Esophagus squamous epithelium (tissue), 5 donors: ENCODE measurements at places on chromosomes 11 and 22.

DNA sequence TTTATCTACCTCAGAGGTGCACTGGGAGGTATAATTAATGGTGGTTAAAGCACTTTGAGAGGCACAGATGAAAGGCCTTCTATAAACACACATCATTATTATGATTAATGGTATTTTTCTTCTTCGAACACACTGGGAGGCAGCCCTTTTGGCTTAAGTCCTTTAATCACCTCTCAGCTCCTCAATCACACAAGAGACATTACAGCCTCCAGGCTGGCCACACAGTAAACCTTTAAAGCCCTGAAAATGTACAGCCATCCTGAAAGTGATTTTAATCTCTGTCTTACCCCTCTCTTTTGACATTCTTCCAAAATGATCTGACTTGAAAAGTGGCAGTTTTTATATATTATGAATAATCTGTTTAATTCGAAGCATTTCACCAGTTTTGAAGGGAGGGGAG is 54.3 kb upstream of the VSTM5 start:
- no peaks in the 10 kb centered on the region for H3K4me1 ChIP-seq
- H3K4me3 ChIP-seq = no peak overlapping the region
- peaks cover 17% of the 10 kb centered on the region for H3K27me3 ChIP-seq
- no peak overlapping the region for H3K27ac ChIP-seq

GRCh38 chr22:41565403-41566054 is 4.7 kb downstream of the CSDC2 start:
- peaks cover 7% of the 10 kb centered on the region for H3K4me1 ChIP-seq
- peak overlapping the region; percentile 71 for H3K27ac ChIP-seq
- no peaks in the 10 kb centered on the region for H3K36me3 ChIP-seq
- H3K4me3 ChIP-seq = no peak overlapping the region
- no peak for DNase-seq

- no peak for DNase-seq
- H3K4me1 ChIP-seq = no peaks in the 10 kb centered on the region
- peak overlapping the region; percentile 25 for H3K27ac ChIP-seq
- H3K36me3 ChIP-seq = no peaks in the 10 kb centered on the region
Measured at GRCh38 chr11:47329987-47330931, 22.2 kb downstream of the MYBPC3 start.

GRCh38 chr11:106105986-106106385 is 28.5 kb downstream of the AASDHPPT start:
- no peak for DNase-seq
- H3K4me1 ChIP-seq = no peaks in the 10 kb centered on the region
- H3K27ac ChIP-seq = no peak overlapping the region
- no peak overlapping the region for H3K4me3 ChIP-seq
- no peaks in the 10 kb centered on the region for H3K36me3 ChIP-seq
- H3K27me3 ChIP-seq = no peaks in the 10 kb centered on the region

DNA sequence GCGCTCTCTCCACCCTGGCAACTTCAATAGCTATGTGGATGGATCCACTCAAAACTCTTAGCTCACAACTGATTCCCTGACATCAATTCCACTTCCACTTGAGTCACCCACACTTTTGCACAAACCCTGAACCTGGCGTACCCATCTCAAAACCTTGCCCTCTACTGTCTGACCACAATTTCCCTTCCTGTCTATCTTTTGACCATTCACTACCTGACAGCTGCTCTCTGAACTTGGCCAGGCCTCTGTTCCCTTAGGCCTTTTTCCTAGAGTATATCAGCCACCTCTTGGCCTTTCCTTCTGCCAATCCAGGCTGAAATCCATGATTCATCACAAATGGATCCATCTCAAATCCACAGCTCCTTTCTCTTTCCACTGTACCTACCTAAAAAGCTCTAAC is 106.0 kb downstream of the RPL27A start:
- H3K27me3 ChIP-seq = no peaks in the 10 kb centered on the region
- no peak overlapping the region for H3K4me3 ChIP-seq

- H3K4me3 ChIP-seq = no peak overlapping the region
- H3K4me1 ChIP-seq = peaks cover 5% of the 10 kb centered on the region
- H3K36me3 ChIP-seq = no peaks in the 10 kb centered on the region
- H3K27ac ChIP-seq = peak overlapping the region; percentile 73
- DNase-seq = no peak
Measured at GRCh38 chr11:134126217-134126822, 57.4 kb downstream of the JAM3 start.

- H3K27ac ChIP-seq = peak overlapping the region; percentile 92
- H3K27me3 ChIP-seq = peaks cover 5% of the 10 kb centered on the region
- H3K4me1 ChIP-seq = no peaks in the 10 kb centered on the region
- H3K4me3 ChIP-seq = peak overlapping the region; percentile 60
Measured at GRCh38 chr11:26995701-26996460, 2.0 kb downstream of the FIBIN start.

DNA sequence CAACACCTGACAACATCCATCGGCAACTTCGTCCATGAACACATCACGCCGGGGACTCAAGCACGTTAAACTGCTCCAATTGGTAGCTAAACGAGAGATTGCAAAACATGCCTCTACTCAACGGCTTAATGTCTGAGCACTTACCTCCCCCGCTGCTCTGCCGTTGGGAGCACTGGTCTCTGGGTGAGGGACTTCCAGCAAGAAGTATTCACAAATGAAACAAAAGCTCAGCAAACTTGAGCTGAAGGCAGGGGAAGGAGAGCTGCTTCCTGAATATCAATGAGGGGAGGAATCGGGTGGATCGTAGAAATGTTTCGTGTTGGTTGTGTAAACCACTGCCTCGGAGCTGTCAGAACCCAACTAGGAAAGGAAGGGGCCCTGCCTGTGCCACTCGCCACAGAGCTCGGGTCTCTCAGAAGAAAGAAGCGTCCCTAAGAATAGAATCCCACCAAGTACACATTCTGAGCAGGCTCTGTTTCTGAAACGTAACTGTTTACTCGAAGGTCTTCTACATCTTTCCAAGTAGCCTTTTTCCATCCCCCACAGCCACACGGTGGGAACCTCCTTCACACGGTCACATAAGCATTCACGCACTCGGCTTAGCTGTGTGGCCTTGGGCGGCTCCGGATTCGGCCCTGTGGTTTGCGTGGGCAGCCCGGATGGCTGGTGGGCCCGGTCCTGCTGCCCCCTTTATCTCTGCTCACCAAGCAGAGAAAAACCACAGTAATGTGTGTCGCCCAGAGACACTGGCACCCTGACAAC is at the start of gene MLC1:
MLC1 (minus strand) TSS at position 216 of the 762 bp plus-strand sequence. CDS start 524 bp downstream, outside the sequence.
- H3K4me3 ChIP-seq = no peak within 1 kb of the TSS
- H3K4me1 ChIP-seq = peaks cover 4% of the 10 kb centered on the region
- no peaks in the 10 kb centered on the region for H3K27me3 ChIP-seq
- H3K27ac ChIP-seq = no peak within 1 kb of the TSS
- no peak for DNase-seq

- no peaks in the 10 kb centered on the region for H3K36me3 ChIP-seq
- H3K4me1 ChIP-seq = peaks cover 10% of the 10 kb centered on the region
- H3K4me3 ChIP-seq = no peak overlapping the region
- no peak overlapping the region for H3K27ac ChIP-seq
- no peaks in the 10 kb centered on the region for H3K27me3 ChIP-seq
- DNase-seq = no peak
Measured at GRCh38 chr22:39988386-39989114, 6.2 kb upstream of the FAM83F start.

GRCh38 chr11:2088746-2089535 is 50.2 kb downstream of the IGF2 start:
- H3K4me1 ChIP-seq = peaks cover 20% of the 10 kb centered on the region
- no peaks in the 10 kb centered on the region for H3K36me3 ChIP-seq
- H3K27me3 ChIP-seq = no peaks in the 10 kb centered on the region
- H3K27ac ChIP-seq = no peak overlapping the region
- no peak for DNase-seq
- H3K4me3 ChIP-seq = no peak overlapping the region

- H3K4me3 ChIP-seq = no peak overlapping the region
- H3K36me3 ChIP-seq = no peaks in the 10 kb centered on the region
- H3K27me3 ChIP-seq = peaks cover 32% of the 10 kb centered on the region
Measured at GRCh38 chr11:134725716-134726639, 313.9 kb upstream of the B3GAT1 start.

DNA sequence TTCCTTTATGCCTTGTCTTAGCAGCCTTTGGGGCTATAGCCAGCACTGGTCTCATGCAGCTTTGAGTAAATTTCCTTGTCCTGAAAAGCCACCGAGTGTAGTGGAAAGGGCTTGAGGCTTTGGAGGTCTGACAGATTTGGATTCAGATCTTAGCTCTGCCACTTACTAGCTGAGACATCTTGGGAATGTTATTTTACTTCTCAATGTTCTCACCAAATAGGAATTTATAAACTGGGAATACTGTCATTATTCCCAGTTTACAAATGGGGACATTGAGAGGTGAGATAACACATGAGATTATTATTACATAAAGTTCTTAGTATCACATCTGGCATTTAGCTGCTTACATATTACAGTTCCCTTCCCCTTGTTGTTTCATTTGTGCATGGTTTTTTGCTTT is 95.5 kb downstream of the COMMD9 start:
- H3K27me3 ChIP-seq = no peaks in the 10 kb centered on the region
- no peak overlapping the region for H3K4me3 ChIP-seq
- no peaks in the 10 kb centered on the region for H3K36me3 ChIP-seq
- no peak overlapping the region for H3K27ac ChIP-seq
- no peaks in the 10 kb centered on the region for H3K4me1 ChIP-seq
- DNase-seq = no peak

DNA sequence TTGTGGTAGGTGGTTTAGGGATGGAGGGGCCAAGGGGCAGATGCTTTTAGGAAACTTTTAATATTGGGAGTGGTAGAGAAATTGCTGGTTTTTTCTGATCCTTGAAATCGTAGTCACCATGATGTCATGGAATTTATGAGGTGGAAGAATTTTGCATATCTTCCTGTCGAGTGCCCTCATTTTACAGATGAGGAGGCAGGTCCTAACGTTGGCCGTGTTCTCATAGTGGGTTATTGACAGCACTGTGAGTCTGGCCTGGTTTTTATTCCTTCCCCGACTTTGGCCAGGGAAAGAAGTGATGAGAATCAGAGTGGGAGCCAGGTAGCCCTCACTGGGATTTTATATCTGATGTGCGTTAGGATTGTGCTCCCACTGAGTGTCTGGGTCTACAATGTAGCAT is 8.8 kb upstream of the PACS1 start:
- no peaks in the 10 kb centered on the region for H3K4me1 ChIP-seq
- H3K27ac ChIP-seq = no peak overlapping the region
- no peaks in the 10 kb centered on the region for H3K27me3 ChIP-seq
- H3K4me3 ChIP-seq = no peak overlapping the region
- H3K36me3 ChIP-seq = peaks cover 58% of the 10 kb centered on the region

DNA sequence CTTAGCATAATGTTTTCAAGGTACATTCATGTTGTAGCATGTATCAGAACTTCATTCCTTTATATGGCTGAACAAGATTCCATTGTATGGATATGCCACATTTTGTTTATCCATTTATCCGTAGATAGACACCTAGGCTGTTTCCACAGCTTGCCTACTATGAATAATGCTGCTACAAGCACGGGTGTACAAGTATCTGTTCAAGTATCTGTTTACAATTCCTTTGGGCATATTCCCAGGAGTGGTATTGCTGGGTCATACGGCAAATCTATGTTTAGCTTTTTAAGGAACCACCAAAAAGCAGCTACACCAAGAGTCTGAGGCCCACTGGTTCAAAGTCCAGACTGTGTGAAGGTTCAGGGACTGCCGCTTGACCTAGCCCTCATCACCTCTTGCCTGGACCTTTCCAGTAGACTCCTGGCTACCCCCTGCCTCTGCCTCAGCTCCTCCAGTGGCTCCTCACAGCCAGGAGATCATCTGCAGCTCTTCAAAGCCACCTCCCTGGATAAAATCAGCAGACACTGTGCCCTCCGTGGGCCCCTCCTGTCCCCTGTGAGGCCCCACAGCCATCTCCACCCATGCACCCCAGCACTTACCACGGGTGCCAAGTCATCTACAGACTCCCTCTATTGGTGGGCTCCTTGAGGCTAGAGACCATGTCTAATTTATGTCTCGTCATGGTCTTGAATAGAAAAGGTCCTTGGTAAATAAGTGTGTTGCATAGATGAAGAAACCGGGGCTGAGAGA is 160.3 kb downstream of the MN1 start:
- H3K4me1 ChIP-seq = peaks cover 4% of the 10 kb centered on the region
- H3K27ac ChIP-seq = peak overlapping the region; percentile 8
- no peak overlapping the region for H3K4me3 ChIP-seq
- H3K36me3 ChIP-seq = no peaks in the 10 kb centered on the region
- DNase-seq = no peak

DNA sequence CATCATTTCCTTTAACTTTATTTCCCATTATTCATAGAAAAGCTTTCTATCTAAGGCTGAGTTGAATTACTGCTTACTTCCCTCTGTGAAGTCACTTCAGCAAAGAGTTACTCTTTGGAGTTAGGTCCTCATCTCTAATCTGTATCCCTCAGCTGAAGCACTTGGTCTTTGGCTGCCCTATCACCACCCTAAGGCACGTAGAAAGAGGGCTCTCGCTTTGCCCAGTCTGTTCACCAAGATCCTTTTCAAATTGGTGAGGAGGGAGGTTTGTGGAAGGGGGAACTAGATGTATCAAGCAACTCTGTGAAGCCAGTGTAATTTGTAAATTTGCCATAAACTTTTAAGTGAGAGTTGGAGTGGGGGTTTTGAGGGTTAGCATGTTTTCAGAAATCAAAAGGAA is 43.4 kb downstream of the PAX6 start:
- H3K27me3 ChIP-seq = no peaks in the 10 kb centered on the region
- H3K36me3 ChIP-seq = no peaks in the 10 kb centered on the region
- H3K4me3 ChIP-seq = no peak overlapping the region
- no peak overlapping the region for H3K27ac ChIP-seq
- DNase-seq = no peak

DNA sequence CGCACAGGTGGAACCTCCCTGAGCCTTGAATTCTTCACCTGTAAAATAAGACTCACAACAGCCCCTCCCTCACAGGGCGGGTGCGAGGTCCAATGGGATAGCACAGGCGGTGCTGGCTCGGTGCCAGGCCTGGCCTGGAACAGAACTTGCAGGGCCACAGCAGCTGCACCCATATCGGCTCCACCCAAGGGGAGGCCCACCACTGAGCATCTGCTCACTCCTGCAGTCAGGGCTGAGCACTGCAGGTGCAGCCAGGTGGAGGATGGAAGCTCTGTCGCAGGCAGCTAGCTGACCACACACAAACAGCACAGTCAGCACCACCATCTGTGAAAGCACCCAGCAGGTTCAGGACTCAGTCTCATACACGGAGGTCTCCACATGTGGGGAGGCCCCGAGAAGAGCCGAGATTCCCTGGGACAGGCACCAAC is 19.6 kb downstream of the VPS37C start:
- H3K36me3 ChIP-seq = peaks cover 37% of the 10 kb centered on the region
- no peak overlapping the region for H3K27ac ChIP-seq
- DNase-seq = no peak
- H3K27me3 ChIP-seq = no peaks in the 10 kb centered on the region
- H3K4me3 ChIP-seq = no peak overlapping the region
- peaks cover 17% of the 10 kb centered on the region for H3K4me1 ChIP-seq

- no peaks in the 10 kb centered on the region for H3K27me3 ChIP-seq
- no peak for DNase-seq
- no peak overlapping the region for H3K4me3 ChIP-seq
Measured at GRCh38 chr22:28544431-28544868, 135.2 kb downstream of the TTC28 start.

DNA sequence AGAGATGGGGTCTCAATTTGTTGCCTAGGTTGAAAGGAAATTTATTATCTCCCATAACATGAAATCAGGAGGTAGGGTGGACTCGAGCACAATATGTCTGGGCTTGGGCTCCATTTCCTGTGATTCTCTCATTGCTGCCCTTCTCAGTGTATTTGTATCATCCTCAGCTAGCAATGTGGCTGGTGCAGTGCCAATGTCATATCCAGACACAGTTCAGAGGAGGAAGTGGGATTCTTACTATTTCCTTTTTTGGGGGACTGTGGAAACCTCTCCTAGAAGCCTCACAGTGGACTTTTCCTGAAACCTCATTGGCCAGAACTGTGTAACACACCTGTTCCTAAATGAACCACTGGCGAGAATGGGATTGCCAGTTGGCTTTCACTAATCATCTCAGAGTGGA is 21.0 kb upstream of the SWAP70 start:
- DNase-seq = no peak
- H3K4me1 ChIP-seq = peaks cover 11% of the 10 kb centered on the region
- H3K4me3 ChIP-seq = no peak overlapping the region
- no peaks in the 10 kb centered on the region for H3K27me3 ChIP-seq
